ENCODE measurements at places on chromosomes 2 and 18.

GRCh38 chr2:240412975-240413812, 22.3 kb upstream of the GPC1 start:
- no peak for DNase-seq

- DNase-seq = no peak
Observed at GRCh38 chr18:32469190-32469651, 1.5 kb downstream of the GAREM1 start.

- DNase-seq = no peak
Observed at GRCh38 chr18:38038242-38038641, 472.6 kb upstream of the CELF4 start.

DNA sequence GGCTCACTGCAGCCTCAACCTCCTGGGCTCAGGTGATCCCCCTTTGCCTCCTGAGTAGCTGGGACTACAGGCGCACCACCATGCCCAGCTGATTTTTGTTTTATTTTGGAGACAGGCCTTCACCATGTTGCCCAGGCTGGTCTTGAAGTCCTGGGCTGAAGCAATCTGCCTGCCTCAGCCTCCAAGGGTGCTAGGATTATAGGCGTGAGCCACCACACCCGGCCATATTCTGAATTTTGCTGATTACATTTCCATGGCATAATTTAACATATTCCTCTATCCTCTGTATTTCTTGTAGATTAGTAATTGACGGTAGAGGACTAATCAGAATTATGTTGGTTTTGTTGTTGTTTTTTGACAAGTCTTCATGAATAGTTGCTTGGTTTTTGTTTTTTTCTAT, 50.6 kb downstream of the MEX3C start:
- no peak for DNase-seq

- no peak for DNase-seq
Observed at GRCh38 chr2:42795841-42796301, 3.5 kb upstream of the HAAO start.
